Dermis lymphatic vessel endothelial cell (primary cell): ENCODE measurements at places on chromosomes 16 and 17. TPM values are rescaled to one million over a fixed set of nuclear protein-coding genes. Genes with fewer than 3 reads are reported as not detected.

Gene SCN4A
- under 0.01 TPM in 2 replicates for total RNA-seq

Gene OR1G1
- not detected in 2 replicates for total RNA-seq

Gene GDPD1
- total RNA-seq: 1.1 and 1.4 TPM in 2 replicates

Gene VAT1
- total RNA-seq: 128 and 141 TPM in 2 replicates

Gene KRTAP3-2
- not detected in 2 replicates for total RNA-seq

Gene SGCA
- total RNA-seq: not detected in 2 replicates

Gene KLHL10
- under 0.01 TPM in 2 replicates for total RNA-seq

Gene SLC38A8
- not detected in 2 replicates for total RNA-seq

Gene PYY
- not detected in 2 replicates for total RNA-seq

Gene CTRB1
- not detected in 2 replicates for total RNA-seq

Gene C16orf46
- total RNA-seq: 0.26 and 0.54 TPM in 2 replicates

Gene NPIPA2
- total RNA-seq: 0.11 and 0.34 TPM in 2 replicates

Gene KRTAP4-4
- total RNA-seq: not detected in 2 replicates

Gene KREMEN2
- under 0.01 TPM in 1 of 2 replicates, not detected in the other for total RNA-seq

Gene KLHL36
- 52.7 and 54.1 TPM in 2 replicates for total RNA-seq

Gene KRTAP4-3
- total RNA-seq: not detected in 2 replicates

Gene ITPRIPL2
- 28.7 and 32.4 TPM in 2 replicates for total RNA-seq

Gene FA2H
- total RNA-seq: not detected in 2 replicates

Gene KRT36
- total RNA-seq: 0.22 and 0.34 TPM in 2 replicates

Gene AGRP
- total RNA-seq: not detected in 2 replicates

Gene PLXDC1
- not detected in 2 replicates for total RNA-seq

Gene DHRS7C
- not detected in 2 replicates for total RNA-seq

Gene UMOD
- not detected in 2 replicates for total RNA-seq

Gene MFAP4
- not detected in 2 replicates for total RNA-seq

Gene PERCC1
- total RNA-seq: not detected in 2 replicates

Gene MMP25
- total RNA-seq: under 0.01 TPM in 1 of 2 replicates, not detected in the other

Gene TRIM47
- 37.6 and 61.4 TPM in 2 replicates for total RNA-seq

Gene TOM1L1
- total RNA-seq: 0.26 and 0.65 TPM in 2 replicates

Gene RAD51D
- total RNA-seq: 9.0 and 9.6 TPM in 2 replicates
